ENCODE measurements at places on chromosomes 11 and 22. TPM values are rescaled to one million over a fixed set of nuclear protein-coding genes. Genes with fewer than 3 reads are reported as not detected.

DNA sequence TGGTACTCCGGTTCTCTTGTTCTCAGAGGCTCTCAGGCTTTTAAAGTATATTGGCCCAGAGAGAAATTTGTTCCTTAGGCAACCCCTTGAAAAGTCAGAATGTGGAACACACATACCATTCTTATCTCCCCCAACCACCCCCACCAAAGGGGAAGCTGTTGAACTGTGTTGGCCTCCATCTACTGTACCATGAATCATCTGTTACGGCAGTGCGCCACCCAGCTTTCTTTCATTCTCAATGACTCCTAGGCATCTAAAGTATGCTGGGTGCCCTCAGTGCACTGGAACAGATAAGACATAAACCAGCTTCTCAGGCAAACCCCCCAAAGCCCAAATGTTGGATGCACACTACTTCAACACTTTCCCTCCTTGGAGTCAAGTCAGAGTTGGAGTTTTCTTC, 696.2 kb upstream of the TENM4 start:
- DNase-seq, result no peak

DNA sequence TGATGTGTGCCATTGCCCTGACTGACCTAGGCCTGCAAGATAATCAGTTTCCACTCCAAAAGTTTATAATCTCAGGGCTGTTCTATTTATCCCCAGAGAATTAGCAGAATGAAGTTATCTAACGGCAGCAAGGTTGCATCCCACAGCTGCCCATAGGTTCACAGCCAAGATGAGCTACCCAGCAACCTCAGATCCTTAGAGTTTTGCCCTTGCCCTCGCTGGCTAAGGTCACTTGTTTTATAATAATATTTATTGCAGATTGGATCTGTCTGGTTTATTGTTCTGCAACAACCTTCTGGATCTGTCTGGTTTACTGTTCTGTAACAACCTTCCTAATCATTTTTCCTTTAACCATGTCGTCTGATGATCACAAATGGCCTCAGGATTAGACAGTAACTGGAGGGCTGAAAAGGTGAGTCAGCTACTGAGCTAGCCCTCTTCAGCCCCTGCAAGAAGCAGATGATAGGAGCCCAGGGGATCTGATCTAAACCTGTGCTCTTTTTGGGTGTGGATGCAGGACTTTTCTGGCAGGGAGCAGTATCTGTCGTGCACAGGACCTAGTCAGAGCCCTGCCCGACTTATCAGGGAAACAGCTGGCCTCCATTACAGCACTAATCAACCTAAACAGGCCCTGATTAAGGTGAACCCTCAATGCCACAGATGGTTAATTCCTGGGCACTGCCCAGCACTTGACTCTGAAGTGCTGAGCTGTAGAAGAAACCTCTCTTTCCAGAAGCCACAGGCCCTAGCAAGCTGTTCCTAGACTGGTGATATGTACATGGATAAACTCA, 642.9 kb upstream of the KIRREL3 start:
- no peak for DNase-seq

DNA sequence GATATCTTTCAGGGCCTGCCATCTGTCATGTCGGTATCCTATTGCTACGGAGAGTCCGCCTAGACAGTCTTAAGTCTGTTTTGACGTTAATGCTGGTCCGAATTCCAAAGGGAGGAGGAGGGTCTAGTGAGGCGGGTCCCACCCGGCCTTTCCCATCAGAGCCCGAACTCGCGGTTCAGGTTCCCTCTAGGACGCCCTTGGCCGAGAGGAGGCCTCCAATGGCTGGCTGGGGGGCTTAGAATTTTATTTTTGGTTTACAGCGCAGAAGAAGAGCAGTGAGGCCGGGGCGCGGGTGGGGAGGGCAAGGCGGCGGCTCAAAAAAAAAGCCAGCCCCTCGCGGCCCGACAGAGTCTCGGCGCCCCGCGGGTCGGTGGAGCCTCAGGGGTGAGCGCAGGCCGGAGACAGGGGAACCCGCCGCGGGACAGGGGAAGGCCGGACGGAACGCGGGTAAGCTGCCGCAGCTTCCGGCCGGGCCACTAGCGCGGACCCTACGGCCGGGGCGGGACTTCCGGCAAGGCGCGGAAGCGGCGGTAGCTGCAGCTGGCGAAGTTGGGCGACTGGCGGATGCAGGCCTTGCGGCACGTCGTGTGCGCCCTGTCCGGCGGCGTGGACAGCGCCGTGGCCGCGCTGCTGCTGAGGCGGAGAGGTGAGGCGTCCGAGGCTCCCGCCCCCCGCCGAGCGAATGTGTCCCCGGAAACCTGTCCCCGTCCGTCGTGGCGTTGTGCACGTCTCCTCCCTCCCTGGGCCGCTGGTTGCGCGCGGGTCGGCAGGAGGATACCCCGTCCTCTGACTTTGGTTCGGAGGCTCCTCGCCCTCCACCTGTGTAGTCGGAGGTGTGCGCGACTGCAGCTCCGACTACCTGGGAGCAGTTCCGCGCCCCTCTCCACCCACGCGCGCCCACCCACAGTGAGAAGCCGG, at the start of gene TRMU:
Gene TRMU, plus strand, starts transcription at position 514 of the 918 bp plus-strand sequence. Its CDS starts 51 bp downstream, at position 565.
- peak; percentile 94 for DNase-seq

- no peak for DNase-seq
Measured at GRCh38 chr11:123698546-123699127, 42.8 kb downstream of the ZNF202 start.

GRCh38 chr11:85431319-85431718, 195.8 kb downstream of the DLG2 start:
- no peak for DNase-seq

GRCh38 chr11:120295099-120295498, 30.0 kb upstream of the TLCD5 start:
- no peak for DNase-seq

DNA sequence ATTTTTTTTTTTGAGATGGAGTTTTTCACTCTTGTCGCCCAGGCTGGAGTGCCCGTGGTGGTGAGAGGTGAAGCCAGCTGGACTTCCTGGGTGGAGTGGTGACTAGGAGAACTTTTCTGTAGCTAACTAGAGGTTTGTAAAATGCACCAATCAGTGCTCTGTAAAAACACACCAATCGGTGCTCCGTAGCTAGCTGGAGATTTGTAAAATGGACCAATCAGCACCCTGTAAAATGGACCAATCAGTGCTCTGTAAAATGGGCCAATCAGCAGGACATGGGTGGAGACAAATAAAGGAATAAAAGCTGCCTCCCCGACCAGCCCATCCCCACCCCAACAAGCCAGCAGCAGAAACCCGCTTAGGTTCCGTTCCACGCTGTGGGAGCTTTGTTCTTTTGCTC, 4.4 kb upstream of the RAPSN start:
- no peak for DNase-seq

- DNase-seq, result peak; percentile 64
Measured at GRCh38 chr22:18023509-18024275, 669 bp downstream of the MICAL3 start.

- DNase-seq, result peak; percentile 36
Measured at GRCh38 chr11:78310500-78310909, 107.1 kb downstream of the GAB2 start.

GRCh38 chr11:21289686-21290085, 620.3 kb downstream of the NELL1 start:
- no peak for DNase-seq

- no peak for DNase-seq
Measured at GRCh38 chr11:128298271-128298670, 289.1 kb downstream of the ETS1 start.

GRCh38 chr22:49170053-49170452, 657.6 kb downstream of the BRD1 start:
- DNase-seq, result no peak

GRCh38 chr11:330307-330693, 9.6 kb upstream of the IFITM3 start:
- DNase-seq, result peak; percentile 60

- DNase-seq, result no peak
Measured at GRCh38 chr11:70307176-70307575, 36.7 kb downstream of the PPFIA1 start.

GRCh38 chr11:63445720-63446119, 45.2 kb downstream of the PLAAT5 start:
- DNase-seq, result no peak

- no peak for DNase-seq
Measured at GRCh38 chr11:105244160-105244825, 104.7 kb upstream of the CARD18 start.

GRCh38 chr22:38298312-38299005, 18.8 kb downstream of the CSNK1E start:
- DNase-seq, result no peak

DNA sequence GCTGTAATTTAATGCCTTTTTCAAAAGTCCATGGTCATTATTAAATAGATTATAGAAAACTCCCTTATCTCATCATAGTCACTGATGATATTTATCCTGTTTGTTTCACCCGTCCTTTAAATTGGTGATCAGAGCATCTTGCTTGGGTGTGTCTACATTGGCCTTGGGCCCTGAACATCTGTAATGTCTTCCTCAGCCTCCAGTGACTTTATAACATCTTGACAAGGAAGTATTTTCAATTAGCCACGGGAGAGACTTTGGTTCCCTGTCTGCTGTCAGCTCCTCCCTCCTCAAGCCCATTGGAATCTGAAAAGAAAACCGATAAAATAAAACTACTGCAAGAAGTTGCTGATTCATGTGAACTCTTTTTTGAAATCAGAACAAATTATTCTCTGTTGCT, 116.9 kb upstream of the TTC12 start:
- DNase-seq, result no peak

DNA sequence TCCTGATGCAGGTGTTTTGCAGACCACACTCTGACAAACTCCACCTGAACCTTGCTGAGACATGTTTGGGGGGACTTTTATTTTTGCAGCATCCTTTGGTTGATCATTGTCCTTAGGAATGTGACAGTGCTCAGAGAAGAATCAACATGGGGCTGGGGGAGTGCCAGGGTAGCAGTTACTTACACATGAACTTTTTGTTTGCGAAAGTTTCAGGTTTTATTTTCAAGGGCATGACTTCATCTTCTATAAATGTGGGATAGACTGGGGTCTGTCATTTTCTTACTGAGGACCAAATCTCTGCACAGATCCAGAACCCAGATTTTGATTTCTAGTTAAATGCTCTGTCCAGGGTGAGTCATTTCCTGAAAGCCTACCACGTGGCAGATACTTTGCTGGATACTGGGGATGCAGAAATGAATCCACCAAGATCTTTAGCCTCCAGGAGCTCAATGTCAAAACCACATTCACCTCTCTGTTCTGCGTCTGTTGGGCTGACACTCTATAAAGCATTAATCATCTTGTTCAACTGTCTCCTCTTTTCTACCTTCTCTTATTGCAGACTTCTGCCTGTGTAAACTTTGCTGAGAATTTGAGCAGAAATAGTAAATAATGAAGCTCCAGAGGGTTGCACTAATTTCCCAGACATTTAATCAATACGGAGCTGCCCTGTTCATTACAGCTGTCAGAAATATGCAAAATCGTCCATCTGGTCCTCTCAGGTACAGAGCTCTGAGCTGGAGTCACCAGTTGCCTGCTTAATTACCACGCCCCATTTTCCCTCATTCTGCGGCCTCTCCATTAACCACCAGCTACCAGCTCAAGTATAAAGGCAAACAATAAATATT, 387.9 kb downstream of the MIAT start:
- no peak for DNase-seq

DNA sequence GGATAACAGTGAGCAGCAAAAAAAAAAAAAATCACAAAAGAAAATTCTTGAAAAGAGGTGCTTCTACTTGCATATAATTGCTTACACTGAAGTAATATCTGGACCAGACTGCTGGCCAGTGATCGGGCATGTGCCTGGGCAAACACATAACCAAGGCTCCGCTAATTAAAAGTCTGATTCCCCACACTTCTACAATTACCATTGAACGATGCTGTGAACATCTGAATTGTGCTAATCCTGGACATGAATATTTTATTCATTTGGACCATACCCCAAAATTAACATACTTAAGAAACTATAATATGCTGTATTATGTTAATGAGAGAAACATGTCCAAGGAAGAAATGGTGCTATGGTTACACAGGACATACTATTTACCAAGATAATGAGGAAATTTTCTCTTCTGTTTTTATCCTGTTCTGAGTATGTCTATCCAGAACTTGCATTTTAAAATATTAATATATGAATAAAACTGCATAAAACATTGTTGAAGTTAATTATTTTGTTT, 69.8 kb downstream of the LRRC4C start:
- no peak for DNase-seq

GRCh38 chr11:90288212-90288821, 65.5 kb upstream of the CHORDC1 start:
- DNase-seq, result no peak

DNA sequence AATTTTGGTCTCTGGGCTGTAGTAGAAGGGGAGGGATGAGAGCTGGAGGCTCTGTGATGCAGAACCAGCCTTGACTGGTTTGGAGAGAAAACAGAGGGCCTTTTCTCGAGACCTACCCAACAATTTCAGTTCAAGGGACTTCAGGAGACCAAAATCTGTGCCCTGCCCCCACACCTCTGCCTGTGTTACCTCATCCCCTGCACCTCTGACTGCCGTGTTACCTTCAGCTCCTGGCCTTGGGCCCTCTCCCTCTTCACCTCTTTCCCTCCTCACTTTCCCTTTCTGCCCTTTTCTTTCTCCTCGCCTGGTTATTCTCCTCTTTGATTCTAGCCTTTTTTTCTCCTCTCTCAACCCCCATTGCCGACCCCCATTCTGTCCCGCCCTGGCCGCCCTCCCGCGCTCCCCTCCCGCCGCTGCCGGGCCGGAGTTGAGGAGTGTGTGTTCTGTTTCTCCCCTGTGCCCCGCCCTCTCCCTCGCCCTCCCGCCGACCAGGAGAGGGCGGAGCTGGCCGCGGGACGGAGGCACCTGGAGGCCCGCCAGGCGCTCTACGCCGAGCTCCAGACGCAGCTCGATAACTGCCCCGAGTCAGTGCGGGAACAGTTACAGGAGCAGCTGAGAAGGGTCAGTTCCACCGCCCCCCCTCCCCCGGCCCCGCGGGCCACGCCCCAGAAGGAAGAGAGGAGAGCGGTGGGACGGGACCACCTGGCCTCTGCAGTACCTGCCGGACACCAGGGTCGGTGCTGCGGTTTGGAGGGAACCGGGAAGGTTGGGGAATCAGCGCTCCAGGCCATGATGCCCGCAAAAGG, 27.2 kb downstream of the PHLDB1 start:
- DNase-seq, result peak; percentile 92

- no peak for DNase-seq
Measured at GRCh38 chr11:120139316-120140069, 1.6 kb upstream of the TRIM29 start.

DNA sequence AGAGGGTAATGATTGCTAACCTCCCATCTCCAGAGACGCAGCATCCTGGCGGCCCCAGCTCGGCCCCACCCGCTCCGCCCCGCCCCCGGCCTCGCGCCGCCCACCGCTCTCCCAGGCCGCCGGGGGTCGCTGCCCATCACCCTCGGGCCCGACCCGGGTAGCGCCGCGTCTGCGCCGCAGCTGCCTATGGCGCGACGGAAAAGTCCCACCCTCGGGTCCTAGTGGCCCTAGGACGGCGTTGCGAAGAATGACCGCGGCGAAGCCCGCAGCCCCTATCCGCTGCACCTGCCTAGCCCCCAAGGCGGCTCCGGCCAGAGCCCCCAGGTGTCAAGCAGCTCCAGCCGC, 457 bp downstream of the CPSF7 start:
- DNase-seq, result peak; percentile 84

GRCh38 chr11:19595840-19596751, 116.5 kb upstream of the NAV2 start:
- DNase-seq, result no peak

- no peak for DNase-seq
Measured at GRCh38 chr22:46259374-46259773, 3.8 kb downstream of the PKDREJ start.

The MOGAT2 gene
- not detected for total RNA-seq

The MS4A7 gene
- total RNA-seq, result 184 TPM

The ADAMTS15 gene
- total RNA-seq, result 8.2 TPM

The OR8A1 gene
- total RNA-seq, result not detected

The NAP1L4 gene
- 92.7 TPM for total RNA-seq

The CALCB gene
- not detected for total RNA-seq

The RAB39A gene
- total RNA-seq, result 2.0 TPM

The OR2AT4 gene
- not detected for total RNA-seq

The SLC22A25 gene
- not detected for total RNA-seq

The PRR33 gene
- total RNA-seq, result not detected

The GVQW3 gene
- total RNA-seq, result 2.0 TPM

The CAVIN3 gene
- total RNA-seq, result 48.8 TPM

All from upper lobe of right lung (tissue), 1 donor.